Naive thymus-derived CD4-positive, alpha-beta T cell (primary cell): ENCODE measurements at places on chromosomes 13 and 19. TPM values are rescaled to one million over a fixed set of nuclear protein-coding genes. Genes with fewer than 3 reads are reported as not detected.

FUT1 gene
- total RNA-seq = not detected

ATP1A3 gene
- total RNA-seq = 0.46 and 1.3 TPM in 2 replicates

DNA sequence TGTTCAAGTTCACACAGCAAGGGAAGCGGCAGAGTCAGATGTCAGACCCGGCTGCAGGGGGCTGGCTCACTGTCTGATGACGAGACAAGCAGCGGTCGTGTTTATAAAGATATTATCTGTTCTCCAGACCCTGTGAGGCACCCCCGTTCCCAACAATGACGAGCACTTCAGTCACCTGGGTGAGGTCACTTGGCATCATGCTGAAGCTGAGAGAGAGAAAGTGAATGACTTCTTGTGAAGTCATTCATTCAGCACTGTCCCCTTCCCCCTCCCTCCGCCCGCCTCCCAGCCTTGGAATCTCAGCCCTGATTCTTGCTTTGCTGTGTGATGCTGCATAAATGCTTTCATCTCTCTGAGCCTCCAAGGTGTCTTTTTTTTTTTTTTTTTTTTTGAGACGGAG lies 4.9 kb upstream of the LYPD3 start:
- peak; percentile 71 for DNase-seq

DNA sequence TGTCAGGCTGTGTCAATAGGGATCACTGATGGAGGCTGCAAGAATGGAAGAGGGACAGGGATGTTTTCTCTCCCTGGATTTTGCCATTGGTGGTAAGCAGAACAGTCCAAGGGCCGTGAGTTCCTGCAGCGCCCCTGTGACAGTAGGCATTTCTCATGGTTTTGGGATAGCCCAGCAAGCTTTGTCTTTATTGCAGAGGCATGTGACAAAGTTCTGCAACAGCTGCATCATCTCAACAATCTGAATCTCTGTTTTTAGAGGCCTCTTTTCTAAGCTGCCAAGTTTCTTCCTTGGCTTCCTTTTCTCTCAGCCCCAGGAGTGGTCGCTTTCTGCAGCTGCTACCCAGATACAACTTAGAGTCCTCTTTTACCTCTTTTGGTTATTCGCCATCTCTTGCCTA lies 95.7 kb upstream of the TSHZ3 start:
- DNase-seq = no peak

- peak; percentile 42 for DNase-seq
Observed at GRCh38 chr13:39612023-39612637, 9.1 kb upstream of the LHFPL6 start.

- no peak for DNase-seq
Observed at GRCh38 chr13:69817333-69817869, 290.2 kb upstream of the ATXN8OS start.

- DNase-seq = no peak
Observed at GRCh38 chr13:52779103-52779502, 39.5 kb upstream of the CNMD start.

- no peak for DNase-seq
Observed at GRCh38 chr19:32916969-32917615, 47.5 kb upstream of the SLC7A9 start.
